Sigmoid colon (tissue), 7 donors: ENCODE measurements at places on chromosomes 5 and 9. TPM values are rescaled to one million over a fixed set of nuclear protein-coding genes. Genes with fewer than 3 reads are reported as not detected.

GRCh38 chr9:128627127-128627715 lies 29.4 kb downstream of the DYNC2I2 start:
- no peaks in the 10 kb centered on the region for H3K4me1 ChIP-seq
- no peak overlapping the region for H3K4me3 ChIP-seq
- DNase-seq = peak; percentile 63
- H3K27ac ChIP-seq = no peak overlapping the region
- H3K36me3 ChIP-seq = peaks cover 73% of the 10 kb centered on the region
- no peaks in the 10 kb centered on the region for H3K27me3 ChIP-seq

GRCh38 chr9:22990349-22990748 lies 543.7 kb downstream of the DMRTA1 start:
- H3K4me1 ChIP-seq = no peaks in the 10 kb centered on the region
- DNase-seq = no peak
- H3K27me3 ChIP-seq = no peaks in the 10 kb centered on the region
- no peak overlapping the region for H3K4me3 ChIP-seq
- no peak overlapping the region for H3K27ac ChIP-seq
- H3K36me3 ChIP-seq = no peaks in the 10 kb centered on the region

DNA sequence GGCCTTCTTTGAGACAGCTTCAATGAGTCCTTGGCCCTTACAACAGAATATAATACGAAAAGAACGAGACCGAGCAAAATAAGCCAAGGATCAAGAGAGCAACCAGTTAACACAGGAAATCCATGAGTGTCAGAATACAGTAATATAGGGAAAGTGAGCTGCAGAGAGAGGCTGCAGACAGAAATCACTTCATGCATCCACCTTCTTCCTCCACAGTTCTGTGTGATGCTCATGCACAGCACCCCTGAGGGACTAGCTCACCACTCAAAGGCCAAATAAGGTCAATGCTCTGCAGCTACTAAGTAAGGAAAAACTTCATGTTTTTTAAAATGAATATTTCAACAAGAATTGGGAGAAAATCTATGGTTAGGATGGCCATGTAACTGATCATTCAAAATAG lies 257.1 kb downstream of the MCTP1 start:
- no peaks in the 10 kb centered on the region for H3K36me3 ChIP-seq
- H3K4me3 ChIP-seq = no peak overlapping the region
- H3K27me3 ChIP-seq = no peaks in the 10 kb centered on the region
- DNase-seq = no peak

The WHRN gene
- 1.4 TPM for polyA plus RNA-seq

GRCh38 chr9:89359751-89360261 lies 41.5 kb downstream of the SECISBP2 start:
- H3K4me1 ChIP-seq = no peaks in the 10 kb centered on the region
- no peak overlapping the region for H3K4me3 ChIP-seq
- DNase-seq = no peak
- H3K27me3 ChIP-seq = no peaks in the 10 kb centered on the region
- H3K36me3 ChIP-seq = peaks cover 58% of the 10 kb centered on the region
- H3K27ac ChIP-seq = no peak overlapping the region

DNA sequence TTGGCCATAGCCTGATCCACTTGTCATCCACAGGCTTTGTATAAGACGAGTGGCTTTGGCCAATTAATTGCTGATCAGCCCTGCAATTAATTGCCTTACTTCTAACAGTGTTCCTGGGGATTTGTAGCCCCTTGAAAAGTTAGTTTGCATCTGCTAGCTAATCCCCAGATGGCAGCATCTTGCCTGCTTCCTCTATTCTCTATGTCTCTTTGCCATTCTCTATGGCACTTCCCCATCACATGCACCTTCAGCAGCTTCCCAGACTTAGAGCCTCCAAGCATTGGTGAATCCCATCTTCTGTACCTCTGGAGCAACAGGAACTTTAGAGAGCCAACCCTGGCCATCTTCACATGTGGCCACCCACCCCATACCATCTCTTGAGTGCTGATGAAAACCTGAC lies 197.0 kb upstream of the DMAC1 start:
- H3K4me3 ChIP-seq = no peak overlapping the region
- H3K4me1 ChIP-seq = no peaks in the 10 kb centered on the region
- no peaks in the 10 kb centered on the region for H3K36me3 ChIP-seq
- no peak overlapping the region for H3K27ac ChIP-seq

DNA sequence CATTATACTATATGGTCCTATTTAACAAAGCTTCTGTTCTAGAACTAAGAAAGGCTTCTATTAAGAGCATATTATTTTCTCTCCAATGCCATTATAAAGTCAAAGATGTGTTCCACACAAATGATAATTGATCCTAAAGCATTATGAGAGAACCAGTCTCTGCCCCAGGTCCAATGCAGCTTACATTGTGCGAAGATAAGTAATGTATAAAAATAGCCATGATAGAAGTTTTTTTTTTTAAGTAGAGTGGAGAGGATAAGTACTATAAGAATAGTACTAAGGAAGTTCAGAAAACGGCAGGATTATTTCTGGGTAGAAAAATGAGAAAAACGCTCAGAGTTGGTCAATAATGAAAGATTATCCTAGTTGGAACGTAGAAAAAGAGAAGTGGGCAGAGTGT lies 15.6 kb downstream of the UBTD2 start:
- DNase-seq = no peak
- peaks cover 14% of the 10 kb centered on the region for H3K4me1 ChIP-seq
- no peak overlapping the region for H3K4me3 ChIP-seq
- no peaks in the 10 kb centered on the region for H3K36me3 ChIP-seq

DNA sequence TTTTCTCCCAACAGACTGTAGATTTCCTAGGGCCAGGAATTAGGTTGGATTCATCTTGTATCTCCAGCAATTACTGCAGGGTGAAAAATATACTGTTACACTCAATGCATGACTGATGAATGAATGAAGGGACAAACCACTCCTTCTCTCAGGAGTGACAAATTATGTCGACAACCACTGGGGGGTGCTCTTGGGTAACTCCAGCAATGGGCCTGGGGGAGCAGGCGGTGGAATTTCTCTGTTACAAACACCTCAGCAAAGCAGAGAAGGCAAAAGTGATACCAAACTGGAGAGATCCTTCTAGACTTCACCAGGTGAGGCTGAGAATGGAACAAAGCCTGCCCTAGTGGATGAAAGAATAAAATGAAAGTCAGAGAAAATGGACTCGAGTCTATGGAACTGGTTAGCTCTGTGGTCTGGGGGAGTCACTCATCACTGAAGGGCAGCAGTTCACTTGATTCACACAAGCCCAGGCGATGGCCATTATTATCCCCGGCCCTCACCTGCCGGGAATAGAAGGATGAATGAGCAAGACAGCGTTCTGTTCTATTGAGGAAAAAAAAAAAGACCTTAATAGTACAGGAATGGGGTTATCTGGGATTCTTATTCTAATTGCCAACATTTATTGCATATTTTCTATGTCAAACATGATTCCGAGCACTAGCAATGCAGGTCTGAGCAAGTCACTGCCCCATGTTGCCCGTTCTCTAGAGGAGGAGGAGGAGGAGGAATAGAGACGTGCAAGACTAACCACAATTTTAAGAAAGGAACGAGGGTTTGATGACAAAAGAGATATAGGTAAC lies 341.1 kb downstream of the ASTN2 start:
- no peak overlapping the region for H3K4me3 ChIP-seq
- H3K36me3 ChIP-seq = no peaks in the 10 kb centered on the region

GRCh38 chr5:135691044-135691443 lies 112.3 kb upstream of the CXCL14 start:
- H3K27ac ChIP-seq = no peak overlapping the region
- H3K4me3 ChIP-seq = no peak overlapping the region
- no peaks in the 10 kb centered on the region for H3K4me1 ChIP-seq
- no peaks in the 10 kb centered on the region for H3K27me3 ChIP-seq
- DNase-seq = no peak

The PCDHAC2 gene
- 0.66 TPM for polyA plus RNA-seq

The NOTCH1 gene
- polyA plus RNA-seq = 30.8 TPM

- peaks cover 11% of the 10 kb centered on the region for H3K4me1 ChIP-seq
- peak; percentile 73 for DNase-seq
- no peaks in the 10 kb centered on the region for H3K27me3 ChIP-seq
- H3K27ac ChIP-seq = no peak overlapping the region
- no peak overlapping the region for H3K4me3 ChIP-seq
- peaks cover 46% of the 10 kb centered on the region for H3K36me3 ChIP-seq
Observed at GRCh38 chr9:134026581-134026980, 1.3 kb downstream of the BRD3OS start.

GRCh38 chr9:114181607-114182409 lies 26.5 kb downstream of the COL27A1 start:
- peaks cover 49% of the 10 kb centered on the region for H3K4me1 ChIP-seq
- H3K27ac ChIP-seq = peak overlapping the region; percentile 54
- no peak overlapping the region for H3K4me3 ChIP-seq
- DNase-seq = peak; percentile 84

DNA sequence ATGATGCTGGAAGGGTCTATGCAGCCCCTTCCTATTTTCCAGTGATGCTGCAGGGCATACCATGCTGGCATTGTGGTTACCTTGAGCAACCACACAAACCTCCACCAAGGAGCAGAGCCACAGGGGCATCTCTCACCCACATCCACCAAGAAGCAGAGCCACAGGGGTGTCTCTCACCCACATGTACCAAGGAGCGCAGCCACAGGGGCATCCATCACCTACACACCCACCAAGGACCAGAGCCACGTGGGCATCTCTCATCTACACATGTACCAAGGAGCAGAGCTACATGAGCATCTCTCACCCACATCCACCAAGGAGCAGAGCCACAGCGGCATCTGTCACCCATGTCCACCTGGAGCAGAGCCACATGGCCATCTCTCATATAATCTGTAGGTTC lies 8.8 kb upstream of the GM2A start:
- no peak overlapping the region for H3K27ac ChIP-seq
- peaks cover 5% of the 10 kb centered on the region for H3K4me1 ChIP-seq
- no peaks in the 10 kb centered on the region for H3K27me3 ChIP-seq

GRCh38 chr5:150286820-150287219 lies 2.8 kb downstream of the CAMK2A start:
- no peaks in the 10 kb centered on the region for H3K27me3 ChIP-seq
- no peak overlapping the region for H3K27ac ChIP-seq
- H3K4me3 ChIP-seq = no peak overlapping the region

DNA sequence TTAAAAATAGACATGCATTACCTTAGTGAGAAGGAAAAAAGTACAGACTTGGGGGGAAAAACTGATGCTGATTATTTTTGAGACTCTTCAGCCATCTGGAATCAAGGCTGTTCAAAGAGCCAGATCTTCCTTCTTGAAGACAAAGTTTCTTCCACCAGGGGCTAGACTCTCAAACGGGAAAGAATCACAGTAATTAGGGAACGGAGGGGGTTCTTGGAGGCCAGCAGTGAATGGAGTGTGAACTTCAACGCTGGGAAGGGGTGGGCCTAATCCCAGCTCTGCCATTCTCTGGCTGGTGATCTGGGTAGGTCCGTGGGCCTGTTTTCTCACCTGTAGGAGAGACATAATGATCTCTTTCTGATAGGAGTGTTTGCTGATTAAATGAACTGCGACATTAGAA lies 21.1 kb upstream of the LHX2 start:
- H3K36me3 ChIP-seq = no peaks in the 10 kb centered on the region
- no peaks in the 10 kb centered on the region for H3K4me1 ChIP-seq
- DNase-seq = no peak
- no peak overlapping the region for H3K27ac ChIP-seq
- H3K27me3 ChIP-seq = peaks cover 26% of the 10 kb centered on the region

DNA sequence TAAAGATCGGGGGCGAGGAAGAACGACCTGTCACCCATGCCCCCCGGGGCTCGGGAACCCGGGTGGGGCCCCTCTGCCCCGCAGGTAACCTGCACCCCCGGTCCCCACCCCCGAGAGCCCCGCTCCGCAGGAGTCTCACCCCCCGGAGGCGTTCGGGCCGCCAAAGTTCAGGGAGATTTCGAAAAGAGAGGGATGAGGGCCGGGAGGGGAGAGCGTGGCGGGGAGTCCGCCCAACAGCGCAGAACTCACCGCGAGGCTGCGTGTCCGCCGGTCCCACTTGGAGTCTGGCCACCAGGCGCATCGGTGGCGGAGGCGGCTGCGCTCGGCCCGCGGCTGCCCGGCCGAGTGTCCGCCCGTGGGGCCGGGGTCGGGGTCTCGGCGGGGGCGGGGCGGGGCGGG lies at the start of gene PHF19:
Gene PHF19 (minus strand): TSS at position 347 of the 399 bp plus-strand sequence. CDS start 2,447 bp downstream, outside the sequence.
- peaks cover 16% of the 10 kb centered on the region for H3K4me1 ChIP-seq
- peaks cover 23% of the 10 kb centered on the region for H3K36me3 ChIP-seq
- peak within 1 kb of the TSS; percentile 73 for H3K4me3 ChIP-seq
- peak within 1 kb of the TSS; percentile 96 for H3K27ac ChIP-seq
- DNase-seq = no peak

DNA sequence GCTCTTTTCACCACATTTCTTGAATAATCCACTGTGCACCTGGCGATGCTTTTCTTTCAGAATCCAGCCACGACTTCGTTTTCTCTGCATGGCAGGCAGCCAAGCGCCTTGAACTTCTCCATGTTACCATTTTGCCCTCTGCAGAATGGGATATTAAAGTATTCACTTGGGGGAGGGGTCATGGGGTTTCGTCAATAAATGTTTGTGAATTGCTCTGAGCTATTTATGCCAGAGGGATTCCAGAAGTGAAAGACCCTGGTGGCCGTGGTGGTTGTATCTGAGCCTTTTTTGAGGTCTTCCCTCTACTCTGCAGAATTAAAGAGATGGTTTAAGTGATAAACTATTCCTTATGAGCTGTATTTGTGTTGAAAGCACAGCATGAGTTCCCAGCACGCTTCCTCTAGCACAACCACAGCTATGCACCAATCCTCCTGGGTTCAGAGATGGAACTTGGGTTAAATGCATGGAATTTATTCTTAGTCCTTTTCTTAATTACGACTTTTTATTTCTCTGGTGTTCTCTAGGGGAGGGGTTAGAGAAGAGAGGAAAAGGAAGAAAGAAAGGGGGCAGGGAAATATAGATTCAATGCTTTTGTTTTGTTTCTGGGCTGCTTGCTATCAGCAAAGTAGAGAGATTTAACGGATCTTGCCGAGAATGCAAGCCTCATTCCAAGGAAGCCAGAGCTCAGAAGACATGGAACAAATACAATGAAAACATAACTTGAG lies 478.2 kb upstream of the TNC start:
- H3K36me3 ChIP-seq = no peaks in the 10 kb centered on the region
- no peak overlapping the region for H3K27ac ChIP-seq
- no peak overlapping the region for H3K4me3 ChIP-seq
- H3K4me1 ChIP-seq = no peaks in the 10 kb centered on the region
- DNase-seq = no peak

DNA sequence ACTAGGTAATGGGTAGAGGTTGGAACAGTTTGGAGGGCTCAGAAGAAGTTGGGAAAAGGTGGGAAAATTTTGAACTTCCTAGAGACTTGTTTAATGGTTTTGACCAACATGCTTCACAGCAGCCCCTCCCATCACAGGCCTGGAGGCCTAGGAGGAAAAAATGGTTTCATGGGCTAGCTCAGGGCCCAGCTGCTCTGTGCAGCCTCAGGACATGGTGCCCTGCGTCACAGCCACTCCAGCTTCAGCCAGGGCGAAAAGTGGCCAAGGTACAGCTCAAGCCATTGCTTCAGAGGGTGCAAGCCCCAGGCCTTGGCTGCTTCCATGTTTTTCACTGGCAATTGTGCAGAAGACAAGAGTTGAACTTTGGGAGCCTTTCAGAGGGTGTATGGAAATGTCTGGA lies 453.7 kb downstream of the LRRC70 start:
- H3K27ac ChIP-seq = no peak overlapping the region
- DNase-seq = no peak
- no peaks in the 10 kb centered on the region for H3K27me3 ChIP-seq
- H3K4me1 ChIP-seq = no peaks in the 10 kb centered on the region

The NRARP gene
- polyA plus RNA-seq = 20.4 TPM
